ENCODE measurements at places on chromosomes 4 and X. TPM values are rescaled to one million over a fixed set of nuclear protein-coding genes. Genes with fewer than 3 reads are reported as not detected.

The NRK gene
- total RNA-seq, result 0.15 TPM

The FAM9A gene
- total RNA-seq, result not detected

The VCX gene
- total RNA-seq, result not detected

The CT55 gene
- total RNA-seq, result not detected
